ENCODE measurements at places on chromosomes 6 and 20. TPM values are rescaled to one million over a fixed set of nuclear protein-coding genes. Genes with fewer than 3 reads are reported as not detected.

LINC00237 gene
- total RNA-seq = not detected

LY6G6D gene
- total RNA-seq = not detected

CCN2 gene
- total RNA-seq = 916 TPM

RIN2 gene
- total RNA-seq = 45.7 TPM

TRIM10 gene
- not detected for total RNA-seq

C20orf202 gene
- total RNA-seq = not detected

PLN gene
- 129 TPM for total RNA-seq

PLA2G7 gene
- 2.1 TPM for total RNA-seq

- no peak for DNase-seq
Measured at GRCh38 chr6:17159240-17159639, 57.4 kb downstream of the STMND1 start.

DNA sequence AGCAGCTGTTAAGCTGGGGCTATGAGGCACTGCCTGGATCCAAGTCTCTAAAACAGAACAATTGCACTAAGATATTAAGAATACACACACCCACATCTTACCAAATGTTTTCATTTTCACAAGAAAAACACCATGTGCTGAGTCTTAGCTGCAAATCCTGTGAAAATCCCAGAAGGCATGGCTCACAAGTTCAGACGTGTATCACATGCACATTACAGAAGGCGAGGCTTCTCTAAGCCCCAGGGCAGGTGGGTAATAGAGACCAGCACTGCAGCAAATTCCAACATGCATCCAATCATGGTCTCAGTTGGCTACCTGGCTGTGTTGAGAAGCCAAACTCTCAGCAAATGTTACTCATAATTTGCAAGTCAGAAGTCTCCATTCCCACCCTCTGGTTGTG lies 16.2 kb upstream of the CST3 start:
- DNase-seq = no peak

DNA sequence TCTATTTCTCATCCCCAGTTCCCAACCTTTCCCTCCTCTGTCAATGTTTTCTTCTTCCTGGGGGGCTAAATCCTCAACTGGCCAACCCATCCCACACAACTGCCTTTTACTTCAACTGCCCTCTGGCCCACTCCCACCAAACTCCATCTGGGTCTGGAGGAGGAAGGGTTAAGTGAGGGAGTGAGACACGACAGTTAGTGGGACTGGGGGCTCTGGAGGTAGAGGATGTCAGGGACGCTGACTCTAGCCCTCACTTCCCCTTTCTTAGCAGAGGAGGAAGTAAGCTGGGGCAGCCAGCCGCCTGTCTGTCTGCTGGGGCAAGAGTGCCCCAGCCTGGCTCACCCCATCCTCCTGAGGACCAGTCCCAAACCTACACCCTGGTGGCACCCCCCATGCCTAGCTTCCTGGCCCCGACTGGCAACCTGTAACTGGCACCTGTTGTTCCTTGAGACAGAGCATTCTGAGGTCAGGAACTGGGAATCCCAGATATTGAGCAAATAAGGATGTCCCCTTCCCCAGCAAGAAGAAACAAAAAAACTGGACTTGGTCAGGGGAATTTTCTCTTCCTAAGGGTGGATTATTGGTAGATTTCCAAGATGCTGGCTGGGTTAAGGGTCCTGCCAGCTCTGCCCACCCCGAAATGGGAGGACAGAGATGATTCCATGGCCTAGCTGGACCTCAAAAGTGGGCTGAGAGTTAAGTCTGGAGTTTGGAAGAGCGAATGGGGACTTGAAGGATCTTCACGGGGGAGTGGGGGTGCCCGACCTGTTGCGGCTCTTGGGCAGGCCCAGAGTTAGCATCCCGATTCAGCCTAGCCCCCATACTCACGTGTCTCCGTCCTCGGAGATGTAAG lies 971 bp downstream of the NFKBIE start:
- DNase-seq = no peak

GRCh38 chr6:87393026-87393622 lies 14.6 kb upstream of the CFAP206 start:
- DNase-seq = no peak

GRCh38 chr6:3918469-3918868 lies 69.3 kb downstream of the FAM50B start:
- no peak for DNase-seq

DNA sequence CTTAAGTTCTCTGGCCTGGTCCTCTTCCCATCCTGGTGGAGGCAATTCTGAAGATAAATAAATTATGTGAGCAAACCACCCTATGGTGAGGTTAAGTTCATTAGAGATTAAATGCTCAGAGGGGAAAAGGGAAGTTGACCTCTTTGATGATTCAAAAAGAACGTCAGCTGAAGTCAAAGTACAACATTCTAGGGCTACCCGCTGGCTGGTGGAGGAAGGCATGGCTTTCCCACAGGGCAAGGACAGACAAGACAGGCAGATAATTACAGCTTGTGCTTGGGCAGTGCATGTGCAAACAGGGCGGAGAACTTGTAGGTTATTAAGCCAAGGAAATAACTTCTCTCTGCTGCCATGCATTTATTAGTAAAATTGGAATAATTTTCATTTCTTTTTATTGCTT lies 91.0 kb upstream of the SLC24A3 start:
- DNase-seq = no peak

- no peak for DNase-seq
Measured at GRCh38 chr6:23929201-23929600, 196.8 kb upstream of the NRSN1 start.

GRCh38 chr6:39347906-39348585 lies 25.5 kb upstream of the KCNK16 start:
- no peak for DNase-seq

DNA sequence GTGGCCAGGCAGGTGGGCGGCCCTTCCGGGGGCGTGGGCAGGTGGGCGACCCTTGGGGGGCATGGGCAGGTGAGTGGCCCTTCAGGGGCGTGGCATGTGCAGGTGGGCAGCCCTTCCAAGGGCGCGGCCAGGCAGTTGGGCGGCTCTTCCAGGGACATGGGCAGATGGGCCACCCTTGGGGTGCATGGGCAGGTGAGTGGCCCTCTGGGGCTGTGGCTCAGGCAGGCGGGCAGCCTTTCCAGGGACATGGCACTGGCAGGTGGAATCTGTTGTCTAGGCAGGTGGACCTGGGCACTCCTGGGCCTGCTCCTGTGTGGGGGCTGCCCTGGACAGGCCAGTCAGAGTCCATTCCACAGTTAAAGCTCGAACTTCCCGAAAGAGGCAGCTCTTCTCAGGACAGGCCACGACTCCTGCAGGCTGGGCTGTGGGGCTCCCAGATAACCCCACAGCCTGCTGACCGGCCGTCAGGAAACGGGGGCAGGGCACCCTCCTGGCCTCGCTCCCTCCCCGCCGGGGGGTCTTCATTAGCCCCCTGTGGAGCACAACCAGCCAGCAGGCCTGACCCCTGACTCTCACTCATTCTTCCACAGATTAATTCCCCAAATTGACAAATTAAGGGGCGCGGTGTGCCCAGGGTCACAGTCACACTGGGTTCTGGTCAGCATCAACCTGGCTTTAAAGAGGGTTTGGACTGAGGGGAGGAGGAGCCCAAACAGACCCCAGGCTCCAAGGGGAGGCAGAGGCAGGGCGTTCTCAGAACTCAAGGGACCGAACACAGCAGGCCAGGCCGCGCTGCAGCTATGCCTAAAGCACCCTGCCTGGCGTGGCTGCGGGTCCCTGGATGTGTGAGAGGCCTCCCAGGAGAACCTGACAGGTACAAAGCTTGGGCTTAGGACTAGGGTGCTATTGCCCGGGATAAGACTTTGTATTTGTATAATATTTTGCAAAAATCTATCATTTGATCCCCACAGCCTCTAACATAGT lies 130.0 kb downstream of the DLL1 start:
- DNase-seq = no peak

Data from ascending aorta (tissue), 2 donors.